ENCODE measurements at places on chromosomes 11 and 22.

DNA sequence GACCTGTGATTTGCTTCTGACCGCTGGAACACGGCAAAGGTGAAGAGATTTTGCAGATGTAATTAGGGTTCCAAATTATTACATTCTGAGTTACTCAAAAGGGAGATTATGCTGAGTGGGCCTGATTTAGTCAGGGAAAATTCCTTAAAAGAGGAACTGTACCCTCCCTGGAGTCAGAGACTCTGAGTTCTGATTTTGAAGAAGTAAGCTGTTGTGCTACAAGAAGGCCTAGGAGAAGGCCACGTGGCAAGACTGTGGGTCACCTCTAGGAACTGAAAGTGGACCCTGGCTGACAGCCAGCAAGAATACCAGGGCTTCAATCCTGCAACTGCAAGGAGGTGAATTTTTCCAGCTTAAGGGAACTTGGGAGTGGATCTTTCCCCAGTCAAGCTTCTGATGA is 45.3 kb downstream of the CHRDL2 start:
- DNase-seq: no peak

DNA sequence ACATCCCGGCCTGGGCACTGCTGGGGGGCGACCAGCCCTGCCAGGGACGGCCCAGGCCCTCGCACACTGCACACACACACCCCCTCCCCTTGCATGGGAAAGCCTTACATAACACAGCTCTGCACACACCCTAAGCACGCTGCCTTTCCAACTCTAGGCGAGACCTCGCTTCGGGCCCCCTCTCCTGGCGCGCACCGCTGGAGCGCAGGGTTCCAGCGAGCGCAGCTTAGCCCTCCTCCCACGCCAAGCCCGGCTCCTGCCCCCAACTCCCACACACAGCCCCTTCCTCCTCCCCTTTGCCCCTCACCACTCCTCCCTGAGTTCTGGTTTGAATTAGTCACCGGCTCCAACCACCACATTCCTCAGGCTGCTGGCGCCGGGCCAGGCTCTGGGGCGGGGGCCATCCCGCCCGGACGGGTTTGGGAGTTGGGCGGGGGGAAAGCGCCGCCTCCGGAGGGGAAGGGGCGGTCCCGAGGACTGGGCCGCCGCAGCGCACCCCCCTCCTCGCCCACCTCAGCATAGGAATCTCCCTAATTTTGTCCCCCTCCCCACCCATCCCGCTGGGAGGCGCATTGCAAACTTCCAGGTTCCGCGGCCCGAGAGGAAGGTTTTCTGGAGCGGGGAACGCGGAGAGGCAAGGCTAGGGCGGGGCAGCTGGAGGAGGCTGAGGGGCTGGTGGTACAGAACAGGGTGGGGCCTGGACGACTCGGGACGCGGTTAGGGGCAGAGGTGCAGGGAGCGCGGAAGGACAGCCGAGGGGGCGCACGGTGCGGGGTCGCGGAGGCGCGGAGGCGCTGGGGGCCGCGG is 966 bp downstream of the AHNAK start:
- DNase-seq: peak; percentile 39

DNA sequence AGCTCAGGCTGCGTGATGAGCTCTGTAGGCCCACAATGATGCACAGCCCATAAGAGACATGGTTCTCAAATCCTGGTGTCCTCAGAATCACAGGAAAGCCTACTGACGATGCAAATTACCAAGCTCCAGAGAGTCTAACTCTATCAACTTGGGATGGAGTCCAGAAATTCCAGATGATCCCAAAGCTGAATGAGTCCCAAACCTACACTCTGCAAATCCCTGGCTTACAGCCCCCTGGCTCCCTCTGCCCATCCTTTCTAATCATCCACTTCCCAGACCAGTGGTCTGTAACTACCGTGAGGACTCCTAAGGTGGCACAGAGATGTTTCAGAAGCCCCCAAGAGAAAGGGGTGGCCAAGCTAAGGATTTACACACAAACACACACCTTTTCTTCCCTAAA is 13.5 kb downstream of the ARFGAP2 start:
- DNase-seq: no peak

GRCh38 chr22:49211176-49211575 is 616.5 kb downstream of the BRD1 start:
- DNase-seq: no peak

- no peak for DNase-seq
Observed at GRCh38 chr11:133476570-133477250, 55.6 kb downstream of the OPCML start.

GRCh38 chr11:116986521-116987105 is 111.6 kb downstream of the SIK3 start:
- DNase-seq: peak; percentile 3

- DNase-seq: peak; percentile 20
Observed at GRCh38 chr11:31958076-31958735, 132.7 kb upstream of the RCN1 start.

GRCh38 chr11:27945348-27945747 is 162.6 kb downstream of the KIF18A start:
- DNase-seq: no peak

GRCh38 chr11:130881475-130882137 is 34.7 kb downstream of the SNX19 start:
- no peak for DNase-seq

GRCh38 chr11:2221591-2221990 is 48.8 kb downstream of the ASCL2 start:
- DNase-seq: no peak

DNA sequence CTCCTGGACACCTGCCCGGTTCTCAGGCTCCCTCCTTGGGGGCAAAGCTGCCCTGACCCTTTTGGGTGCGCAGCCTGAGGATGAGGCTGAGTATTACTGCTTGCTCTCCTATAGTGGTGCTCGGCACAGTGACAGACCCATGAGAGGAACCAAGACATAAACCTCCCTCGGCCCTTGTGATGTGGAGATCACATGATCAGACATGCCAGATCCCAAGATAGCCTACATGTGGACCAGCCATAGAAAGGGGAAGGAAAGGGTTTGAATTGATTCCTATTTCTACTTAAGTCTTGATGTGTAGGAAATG is 125.3 kb downstream of the VPREB1 start:
- no peak for DNase-seq

GRCh38 chr11:28518825-28519224 is 410.6 kb downstream of the METTL15 start:
- no peak for DNase-seq

- no peak for DNase-seq
Observed at GRCh38 chr11:10400856-10401255, 54.2 kb upstream of the AMPD3 start.

DNA sequence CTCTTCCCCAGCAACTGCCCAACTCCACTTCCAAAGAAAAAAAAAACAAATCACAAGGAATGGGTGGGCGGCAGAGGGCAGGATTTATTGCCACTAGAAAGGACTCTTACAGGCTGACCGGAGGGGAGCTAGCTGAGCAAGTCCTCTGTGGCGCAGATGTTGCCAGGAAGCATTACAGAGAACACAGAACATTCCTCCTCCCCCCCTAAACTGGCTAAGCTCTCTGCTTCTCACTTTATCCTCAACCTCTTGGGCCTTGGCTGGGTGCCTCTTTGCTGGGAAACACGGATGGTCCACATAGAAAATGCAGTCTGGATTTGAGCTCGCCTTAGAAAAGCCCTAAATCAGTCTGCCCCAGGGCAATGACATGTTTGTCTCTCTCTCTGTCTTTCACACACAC is 12.6 kb upstream of the FJX1 start:
- DNase-seq: no peak

GRCh38 chr11:8293171-8293570 is 29.5 kb upstream of the LMO1 start:
- DNase-seq: no peak

DNA sequence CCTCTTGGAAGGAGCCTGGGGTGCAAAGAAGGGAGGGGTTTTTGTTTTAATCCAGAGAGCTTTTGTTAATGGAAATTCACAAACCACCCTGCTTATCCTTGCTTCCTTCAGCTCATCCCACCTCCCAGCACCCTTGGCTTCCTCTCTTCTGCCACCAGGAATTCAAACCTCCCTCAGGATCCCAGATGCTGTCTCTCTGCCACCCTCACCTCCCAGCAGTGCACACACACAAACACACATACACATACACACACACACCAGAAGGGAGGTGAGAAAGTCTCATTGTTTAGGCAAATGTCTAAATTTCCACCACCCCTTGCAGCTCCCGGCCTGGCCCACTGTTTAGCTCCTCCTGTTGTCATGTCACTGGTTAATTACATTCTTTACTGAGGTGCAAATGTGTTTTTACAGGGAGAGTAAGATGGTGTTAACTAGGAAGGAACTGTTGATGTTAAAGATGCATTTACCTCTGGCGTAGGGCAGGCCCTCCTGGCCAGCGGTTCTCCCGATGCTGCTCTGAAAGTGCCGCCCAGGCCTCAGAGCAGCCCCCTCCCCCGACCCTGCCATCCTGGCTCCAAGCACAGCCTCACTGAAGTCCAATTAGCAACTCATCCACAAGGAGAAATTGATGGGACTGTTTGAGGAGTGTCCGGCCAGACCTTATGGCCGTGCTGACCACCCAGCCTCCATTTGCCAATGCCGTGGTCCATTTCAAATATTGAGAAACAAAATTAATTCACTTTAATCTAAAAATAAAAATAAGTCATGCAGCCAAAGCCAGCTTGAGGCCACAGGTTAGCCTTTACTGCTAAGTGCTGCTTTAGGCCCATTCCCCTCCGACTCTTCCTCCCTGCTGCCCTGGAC is 165.4 kb downstream of the FEZ1 start:
- DNase-seq: no peak
